HFFc6 (cell line): ENCODE measurements at places on chromosomes 1 and 21.

DNA sequence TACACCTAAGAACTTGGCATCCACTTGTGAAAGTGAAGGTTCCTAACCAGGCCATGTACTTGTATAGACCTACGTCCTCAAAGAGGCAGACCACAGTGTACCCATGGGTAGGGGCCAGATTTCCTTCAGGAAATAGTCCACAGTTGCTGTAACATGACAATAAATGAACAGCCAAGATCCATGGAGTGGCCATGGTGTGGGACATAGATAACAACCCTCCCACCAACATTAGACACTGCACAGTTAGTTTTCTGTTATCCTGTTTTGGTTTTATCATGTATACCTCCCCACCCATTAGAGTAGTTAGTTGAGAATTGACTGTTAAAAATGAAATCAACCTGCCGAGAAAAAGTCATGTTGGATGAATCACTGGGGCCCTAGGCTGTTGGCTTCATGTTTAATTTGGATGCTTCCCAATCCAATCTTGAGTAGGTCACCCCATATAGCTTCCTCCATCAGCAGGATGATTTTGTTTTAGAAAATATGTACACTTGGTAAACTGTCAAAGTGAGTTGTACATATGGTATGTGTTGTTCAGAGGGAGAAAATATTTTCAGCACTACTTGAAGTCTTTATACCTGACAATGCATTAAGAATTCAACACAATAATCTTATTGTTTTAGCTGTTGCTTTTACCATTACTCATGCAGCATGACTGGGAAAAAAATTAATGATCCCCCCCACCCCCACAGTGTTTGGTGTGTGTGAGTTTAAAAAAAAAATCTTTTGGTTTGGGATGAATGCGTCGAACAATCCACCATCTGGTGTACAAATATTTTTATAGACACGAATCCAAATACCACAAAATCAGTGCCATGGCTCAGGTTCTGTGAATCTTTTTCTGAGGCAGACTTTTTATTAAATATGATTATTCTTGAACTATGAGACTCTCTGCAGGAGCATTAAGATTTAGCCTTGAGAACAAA is 88.3 kb upstream of the ARHGAP29 start:
- DNase-seq = peak; percentile 99

- no peak for DNase-seq
Observed at GRCh38 chr1:74517599-74518051, 5.2 kb upstream of the LRRC53 start.

DNA sequence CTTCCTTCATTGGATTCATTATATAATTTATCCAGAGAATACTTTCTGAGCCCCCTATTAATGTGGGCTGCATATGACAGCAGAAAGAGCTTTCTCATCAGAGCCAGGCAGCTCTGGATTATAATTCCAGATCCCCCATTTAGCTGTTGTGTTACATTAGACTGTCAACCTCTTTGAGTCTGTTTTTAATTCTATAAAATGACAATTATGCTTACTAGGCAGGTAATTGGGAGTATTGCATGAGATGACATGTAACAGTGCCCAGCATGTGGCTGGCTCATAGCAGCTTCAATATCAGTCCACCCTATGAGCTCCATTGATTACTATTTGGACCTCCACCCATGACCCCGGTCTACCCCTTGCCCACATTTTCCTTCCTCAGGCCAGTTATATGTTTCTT is 49.6 kb downstream of the ABCA4 start:
- no peak for DNase-seq

GRCh38 chr1:23625459-23625858 is 66.1 kb upstream of the RPL11 start:
- no peak for DNase-seq

GRCh38 chr1:25110485-25110884 is 121.8 kb downstream of the SYF2 start:
- DNase-seq = no peak

- no peak for DNase-seq
Observed at GRCh38 chr21:16169779-16170178, 440.0 kb downstream of the USP25 start.

DNA sequence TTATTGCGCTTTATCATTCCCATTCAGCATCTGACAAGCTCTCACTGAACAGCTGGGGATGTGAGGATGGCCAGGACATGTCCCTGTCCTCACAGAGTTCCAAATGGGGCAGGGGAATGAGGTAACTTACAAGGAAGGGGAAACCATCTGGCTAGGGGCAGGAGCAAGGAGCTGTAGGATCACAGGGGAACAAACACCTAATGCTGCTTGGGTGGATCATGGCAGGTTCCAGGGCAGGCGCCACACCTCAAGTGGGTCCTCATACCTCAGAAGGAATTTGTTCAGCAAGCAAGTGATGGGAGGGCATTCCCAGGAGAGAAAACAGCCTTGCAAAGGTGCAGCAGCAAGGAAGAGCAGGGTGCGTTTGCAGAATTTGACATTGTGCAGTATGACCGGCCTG is 35.1 kb upstream of the GRIK3 start:
- DNase-seq = no peak

DNA sequence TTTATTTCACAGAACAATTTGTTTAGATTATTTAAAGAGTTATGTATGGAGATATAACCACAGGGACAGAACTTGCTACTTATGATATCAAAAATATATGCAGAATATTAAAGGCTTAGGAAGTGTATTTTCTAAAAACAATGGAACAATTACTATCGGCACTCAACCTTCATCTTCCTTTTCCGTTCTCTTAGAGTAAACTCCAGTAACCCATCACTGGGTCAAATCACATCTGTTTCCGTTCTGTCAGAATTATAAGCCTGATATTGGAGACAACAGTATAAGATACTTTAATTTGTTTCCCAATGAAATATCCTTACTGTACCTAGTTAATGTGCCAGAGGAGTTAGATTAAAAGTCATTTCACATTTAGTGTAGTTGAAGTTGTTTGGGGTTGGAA is 32.2 kb downstream of the DTL start:
- DNase-seq = no peak

DNA sequence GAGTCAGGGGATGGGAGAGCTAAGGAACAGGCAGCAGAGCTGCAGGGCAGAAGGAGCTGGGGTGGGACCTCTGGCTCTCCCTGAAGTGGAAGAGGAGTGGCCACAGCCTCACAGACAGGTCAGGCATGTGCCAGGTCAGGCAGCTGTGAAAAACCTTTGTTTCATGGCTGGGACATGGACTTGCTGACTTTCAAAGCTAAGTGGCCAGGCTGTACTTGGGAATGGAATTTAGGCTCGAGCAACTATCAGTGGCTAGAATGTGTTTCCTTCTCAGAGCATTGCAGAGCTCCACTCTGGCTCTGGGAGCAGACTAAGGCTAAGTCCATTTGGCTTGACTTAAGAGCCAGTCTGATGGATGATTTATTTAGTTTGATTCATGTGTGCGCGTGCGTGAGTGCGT is 385.1 kb downstream of the LMX1A start:
- DNase-seq = no peak

GRCh38 chr1:240295811-240296210 is 204.1 kb downstream of the FMN2 start:
- DNase-seq = no peak

- no peak for DNase-seq
Observed at GRCh38 chr1:53063744-53064515, 1.9 kb downstream of the PODN start.

- DNase-seq = peak; percentile 92
Observed at GRCh38 chr1:185439727-185440415, 122.8 kb upstream of the IVNS1ABP start.

- no peak for DNase-seq
Observed at GRCh38 chr21:33586927-33587326, 1.6 kb downstream of the DONSON start.

DNA sequence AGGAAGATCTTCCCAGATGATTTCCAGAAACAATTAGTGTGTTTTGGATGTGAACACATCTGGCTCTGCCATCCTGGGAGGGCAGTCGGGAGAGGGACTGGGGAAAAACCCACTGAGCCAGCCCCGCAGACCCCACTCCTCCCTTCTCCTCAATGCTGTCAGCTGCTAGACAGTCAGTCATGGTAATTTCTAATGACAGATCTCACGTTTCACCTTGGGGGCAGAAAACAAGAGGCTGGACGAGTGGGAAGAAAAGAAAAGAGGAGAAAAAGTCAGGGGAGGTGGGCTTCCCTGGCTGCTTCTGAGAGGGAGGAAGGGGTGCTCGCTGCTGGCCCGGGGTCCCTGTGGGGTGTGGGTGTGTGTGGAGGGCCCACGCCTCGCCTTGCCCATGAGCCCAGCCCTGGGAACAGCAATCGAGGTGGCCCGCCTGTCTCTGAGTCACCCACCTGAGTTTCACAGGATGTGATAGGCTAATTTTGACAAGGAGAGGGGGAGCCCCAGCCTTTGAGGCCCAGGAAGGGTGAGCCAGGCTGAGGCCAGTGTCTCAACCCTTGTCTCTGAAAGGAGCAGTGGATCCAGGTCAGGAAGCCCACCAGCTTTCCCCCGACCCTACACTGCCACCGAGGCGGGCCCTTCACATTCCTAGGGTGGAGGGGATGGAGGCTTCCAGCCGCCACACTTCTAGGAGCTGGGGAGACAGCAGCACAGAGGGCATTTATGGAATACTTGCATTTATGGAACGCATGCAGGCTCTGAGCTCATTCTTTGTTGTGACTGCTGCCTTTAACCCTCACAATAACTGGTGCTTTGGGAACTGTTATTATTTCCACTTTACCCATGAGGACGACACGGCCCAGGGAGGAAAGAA is 49.1 kb upstream of the IFNLR1 start:
- no peak for DNase-seq

DNA sequence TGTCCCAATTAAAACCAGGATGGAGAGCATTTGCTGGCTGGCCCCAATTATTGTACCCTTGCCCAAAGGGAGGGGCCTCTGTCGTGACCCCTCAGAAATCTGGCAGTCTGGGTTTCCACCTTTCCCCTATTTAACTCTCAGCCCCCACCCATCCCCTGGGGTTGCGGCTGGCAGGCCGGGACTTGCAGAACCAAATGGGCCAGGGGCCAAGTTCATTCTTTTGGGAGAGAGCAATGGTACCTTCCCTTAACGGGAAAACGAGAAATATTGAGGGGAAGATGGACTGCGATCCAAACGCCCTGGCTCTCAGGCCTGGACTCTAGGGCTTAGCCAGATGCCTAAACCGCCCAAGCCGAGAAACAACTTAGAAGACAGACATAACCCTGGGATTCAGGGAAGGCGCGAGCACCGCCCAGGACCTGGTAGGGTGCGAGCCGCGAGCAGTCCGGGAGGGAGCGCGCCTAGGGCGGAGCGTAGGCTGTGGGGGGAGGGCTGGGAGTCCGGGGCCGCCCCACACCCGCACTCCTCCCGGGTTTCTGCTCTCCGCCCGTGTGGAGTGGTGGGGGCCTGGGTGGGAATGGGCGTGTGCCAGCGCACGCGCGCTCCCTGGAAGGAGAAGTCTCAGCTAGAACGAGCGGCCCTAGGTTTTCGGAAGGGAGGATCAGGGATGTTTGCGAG is at the start of gene SLC27A3:
TSS of gene SLC27A3 (plus strand) at position 628 of the 678 bp plus-strand sequence. CDS start 91 bp downstream, outside the sequence.
- DNase-seq = no peak

GRCh38 chr1:178037510-178038253 is 56.2 kb upstream of the RASAL2 start:
- DNase-seq = peak; percentile 24

DNA sequence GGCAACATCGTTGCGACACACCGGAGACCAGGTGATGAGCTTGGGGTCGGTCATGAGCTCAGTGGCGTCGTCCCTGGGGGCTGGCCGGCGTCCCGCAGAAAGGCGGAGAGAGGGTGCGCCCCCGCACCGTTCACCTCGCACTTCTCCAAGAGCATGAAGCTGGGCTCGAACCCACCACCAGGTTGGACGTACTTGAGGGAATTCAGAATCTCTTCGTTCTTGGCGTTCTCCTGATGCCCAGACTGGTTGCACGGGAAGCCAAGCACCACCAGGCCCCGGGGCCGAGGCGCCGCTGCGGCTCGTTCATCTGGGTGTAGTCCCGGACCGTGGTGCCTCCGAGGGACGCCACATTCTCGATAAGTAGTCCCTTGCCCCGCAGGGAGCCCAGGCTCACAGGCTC is 176.6 kb upstream of the ADAMTS5 start:
- no peak for DNase-seq

DNA sequence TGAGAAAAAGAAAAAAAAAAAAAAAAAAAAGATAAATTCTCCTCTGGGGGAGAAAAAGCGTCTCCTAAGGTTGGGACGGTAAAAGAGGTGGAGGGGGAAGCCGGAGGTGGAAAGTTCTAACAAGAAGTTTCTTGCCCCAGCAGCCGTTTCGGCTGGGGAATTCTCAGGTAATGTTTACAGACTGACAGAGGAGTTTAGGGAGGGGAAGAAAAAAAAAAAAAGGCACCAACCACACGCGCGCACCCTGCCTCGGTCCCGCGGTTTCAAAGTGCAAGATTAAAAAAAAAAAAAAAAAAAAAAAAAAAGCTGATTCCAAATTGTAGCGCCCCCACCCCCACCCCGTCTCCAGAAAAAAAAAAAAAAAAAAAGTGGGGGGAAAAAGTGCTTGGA is 504 bp downstream of the DHRS3 start:
- DNase-seq = no peak

DNA sequence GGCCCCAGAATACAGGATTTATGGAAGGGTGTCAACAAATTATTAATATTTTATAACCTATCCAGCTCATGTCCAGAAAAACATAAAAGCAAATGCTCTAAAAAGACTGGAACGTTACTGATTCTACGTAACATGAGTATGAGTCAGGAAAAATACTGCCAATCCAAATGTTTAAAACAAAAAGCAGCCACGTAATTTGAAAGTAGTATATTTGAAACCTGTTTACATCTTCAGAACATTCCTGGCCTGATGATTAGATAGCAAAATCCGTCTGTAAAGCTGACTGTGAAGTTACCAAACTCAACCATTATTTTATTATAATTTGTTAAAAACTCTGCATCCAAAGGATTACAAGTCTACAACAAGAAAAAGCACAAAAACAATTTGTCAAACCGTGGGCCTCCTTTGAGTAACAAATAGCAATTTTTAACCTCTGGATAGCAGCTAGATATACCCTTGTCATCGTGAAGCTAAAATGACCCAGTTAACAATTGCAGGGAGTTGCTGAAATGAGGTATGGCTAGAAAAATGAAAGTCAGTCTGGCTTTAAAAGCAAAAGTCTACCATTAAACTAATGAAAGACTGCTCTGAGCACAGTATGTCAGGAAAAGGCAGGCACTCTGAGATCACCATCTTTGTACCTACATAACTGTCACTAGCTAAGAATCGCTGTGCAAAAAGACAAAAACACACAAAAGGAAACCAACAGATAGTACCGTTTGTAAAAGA is 1.2 kb downstream of the UBR4 start:
- peak; percentile 71 for DNase-seq

- DNase-seq = no peak
Observed at GRCh38 chr1:43042773-43043457, 84.2 kb upstream of the SLC2A1 start.

DNA sequence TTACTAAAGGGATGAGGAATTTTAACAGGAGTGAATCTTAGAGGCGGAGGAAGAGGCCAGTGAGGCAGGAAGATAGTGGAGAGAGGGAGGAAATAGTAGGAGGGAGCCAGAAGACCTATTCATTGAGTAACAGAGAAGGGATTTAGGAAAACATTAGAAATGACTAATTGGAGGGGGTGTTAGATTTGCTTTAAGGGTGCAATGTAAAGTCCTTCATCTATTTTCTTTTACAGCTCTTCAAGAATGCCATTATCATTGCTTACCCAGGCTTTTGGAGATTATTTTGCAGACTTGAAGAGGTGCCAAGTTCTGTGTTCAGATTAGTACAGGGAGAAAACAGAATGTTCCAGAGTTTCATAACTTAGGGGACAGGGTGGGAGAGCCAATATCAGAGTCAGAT is 33.8 kb downstream of the OR10J1 start:
- DNase-seq = peak; percentile 9

- no peak for DNase-seq
Observed at GRCh38 chr1:203930342-203930741, 68.9 kb downstream of the SNRPE start.

- DNase-seq = no peak
Observed at GRCh38 chr1:14110040-14110439, 410.1 kb downstream of the PRDM2 start.

GRCh38 chr21:34154878-34155277 is 81.5 kb downstream of the MRPS6 start:
- DNase-seq = no peak
